Immature natural killer cell (primary cell): ENCODE measurements at places on chromosomes 6 and 20.

- DNase-seq: no peak
Observed at GRCh38 chr6:168313431-168314011, 6.1 kb downstream of the DACT2 start.

GRCh38 chr6:101486124-101486523 is 92.6 kb downstream of the GRIK2 start:
- DNase-seq: no peak

- no peak for DNase-seq
Observed at GRCh38 chr6:100998111-100998510, 117.0 kb upstream of the ASCC3 start.

- no peak for DNase-seq
Observed at GRCh38 chr6:19399406-19399805, 437.8 kb upstream of the ID4 start.
